Mesothelial cell of epicardium (in vitro differentiated cells): ENCODE measurements at places on chromosomes 11 and 22. TPM values are rescaled to one million over a fixed set of nuclear protein-coding genes. Genes with fewer than 3 reads are reported as not detected.

The ANGPTL5 gene
- not detected in 3 replicates for total RNA-seq

The OR8H3 gene
- total RNA-seq: not detected in 3 replicates

The OR51B2 gene
- total RNA-seq: 0.41 to 0.56 TPM in 2 of 3 replicates, not detected in the other

The MN1 gene
- 46.3 to 49.6 TPM (median 47.8 TPM) in 3 replicates for total RNA-seq

The LINC01488 gene
- total RNA-seq: not detected in 3 replicates

The OR51E2 gene
- 0.11 TPM in 1 of 3 replicates, not detected in the others for total RNA-seq

The SSH3 gene
- 50.4 to 59.0 TPM (median 55.4 TPM) in 3 replicates for total RNA-seq

DNA sequence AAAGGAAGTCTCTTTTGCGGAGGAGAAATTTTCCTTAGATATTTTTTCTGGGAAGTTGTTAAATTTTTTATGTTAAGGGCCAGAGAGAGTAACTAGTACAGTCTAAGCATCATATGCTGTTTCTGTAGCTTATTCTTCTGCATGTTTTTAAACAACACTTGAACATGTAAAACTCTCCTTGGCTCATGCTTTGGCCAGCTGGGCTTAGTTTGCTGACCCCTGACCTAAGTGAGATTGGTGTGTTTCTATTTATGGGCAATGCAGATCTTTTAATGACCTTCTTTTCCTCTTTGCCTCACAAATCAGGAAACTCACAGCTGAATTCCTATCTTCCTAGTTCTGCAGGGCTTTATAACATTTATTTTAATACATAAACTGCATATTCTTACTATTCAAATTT, 942.5 kb downstream of the OPCML start:
- no peak for DNase-seq

DNA sequence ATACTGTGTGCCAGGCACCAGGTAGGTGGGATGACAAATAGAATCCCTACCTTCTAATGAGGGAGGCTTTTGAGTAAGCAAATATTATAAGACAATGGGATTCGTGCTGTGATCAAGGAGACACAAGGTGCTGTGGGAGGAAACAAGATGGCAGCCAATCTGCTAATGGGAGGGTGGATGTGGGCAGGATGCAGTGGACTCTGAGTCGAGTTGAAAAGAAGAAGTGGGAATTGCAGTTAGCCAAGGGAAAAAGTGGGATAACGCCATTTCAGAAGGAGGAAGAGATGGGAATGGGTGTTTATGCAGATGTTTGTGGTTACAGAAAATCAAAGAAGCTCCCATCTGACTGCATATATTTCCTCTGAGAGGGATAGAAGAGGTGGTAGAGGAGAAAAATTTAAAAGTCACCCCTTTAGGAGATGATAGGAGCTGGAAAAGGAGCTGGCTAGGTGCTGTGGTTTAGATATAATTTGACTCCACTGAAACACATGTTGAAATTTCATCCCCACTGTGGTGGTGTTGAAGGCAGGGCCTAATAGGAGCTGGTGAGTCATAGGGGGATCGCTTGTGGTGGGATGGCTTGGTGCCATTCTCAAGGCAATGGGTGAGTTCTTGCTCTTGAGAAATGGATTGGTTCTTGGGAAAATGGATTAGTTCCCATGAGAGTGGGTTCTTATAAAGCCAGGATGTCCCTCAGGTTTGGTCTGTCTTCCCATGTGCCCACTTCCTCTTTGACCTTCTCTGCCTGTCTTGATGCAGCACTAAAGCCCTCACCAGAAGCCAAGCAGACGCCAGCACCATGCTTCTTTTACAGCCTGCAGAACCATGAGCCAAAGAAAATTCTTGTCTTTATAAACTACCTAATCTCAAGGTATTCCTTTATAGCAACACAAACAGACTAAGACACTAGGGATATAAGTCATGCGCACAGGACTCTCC, 30.0 kb upstream of the POU2AF1 start:
- no peak for DNase-seq

GRCh38 chr11:126815111-126815510, 185.5 kb downstream of the KIRREL3 start:
- no peak for DNase-seq

DNA sequence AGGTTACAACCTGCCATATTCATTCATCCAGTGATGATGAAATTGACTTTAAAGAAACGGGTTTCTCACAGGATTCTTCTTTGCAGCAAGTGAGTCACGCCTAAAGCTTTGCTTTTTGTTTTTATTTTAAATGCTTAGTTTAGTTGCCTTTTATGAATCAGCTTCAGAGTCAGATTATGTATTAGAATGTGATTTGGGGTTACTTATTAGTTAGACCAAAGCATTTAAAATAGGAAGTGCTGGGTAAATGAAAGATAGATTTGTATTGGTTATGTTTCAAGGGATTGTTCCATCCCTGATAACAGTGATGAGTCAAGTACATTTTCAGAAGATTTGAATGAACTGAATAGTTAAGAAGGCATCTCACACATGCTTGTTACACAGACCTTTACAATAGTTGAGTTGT, 101.3 kb upstream of the GAL start:
- DNase-seq: no peak

GRCh38 chr11:15234796-15235195, 120.1 kb downstream of the INSC start:
- no peak for DNase-seq
